ENCODE measurements at places on chromosomes 1 and 21.

DNA sequence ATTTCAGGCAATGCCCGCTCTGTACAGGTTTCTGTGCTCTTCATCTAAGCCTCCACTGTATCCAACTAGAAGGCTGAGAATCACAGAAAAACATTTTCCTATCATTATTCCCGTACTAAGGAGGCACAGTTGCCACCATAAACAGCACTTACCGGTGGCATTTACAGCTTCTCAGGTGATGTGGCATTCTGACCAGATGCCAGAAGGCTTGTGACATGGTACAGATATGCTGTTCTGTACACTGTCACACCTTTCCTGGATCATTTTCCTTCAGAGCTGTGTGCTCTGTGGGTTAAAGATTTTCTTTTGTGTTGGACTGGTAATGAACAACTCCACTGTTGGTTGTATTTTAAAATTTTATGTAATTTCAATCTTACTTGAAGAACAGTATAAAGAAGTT lies 4.0 kb upstream of the UAP1 start:
- H3K4me1 ChIP-seq = no peaks in the 10 kb centered on the region
- no peak for DNase-seq
- H3K4me3 ChIP-seq = no peak overlapping the region

DNA sequence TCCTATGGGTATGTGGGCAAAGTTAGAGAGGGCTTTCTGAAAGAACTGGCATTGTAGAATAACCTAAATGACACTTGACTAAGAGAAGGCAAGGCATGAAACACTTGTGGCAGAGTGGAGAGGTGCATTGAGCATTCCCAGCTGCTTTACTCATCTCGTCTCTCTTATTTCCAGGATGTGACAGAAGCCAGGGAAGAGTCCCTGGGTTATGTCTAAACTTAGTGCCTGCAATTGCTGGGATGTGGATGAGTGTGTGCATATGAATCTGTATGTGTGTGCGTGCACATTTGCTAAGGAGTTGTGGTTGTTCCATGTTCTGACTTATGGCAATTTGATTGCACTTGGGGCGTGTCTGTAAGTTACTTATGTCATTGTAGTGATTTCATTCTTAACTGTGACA lies 1326.5 kb upstream of the B3GALT2 start:
- no peak overlapping the region for H3K4me3 ChIP-seq
- H3K4me1 ChIP-seq = no peaks in the 10 kb centered on the region
- DNase-seq = no peak

GRCh38 chr1:34631126-34631525 lies 123.7 kb upstream of the GJB5 start:
- no peaks in the 10 kb centered on the region for H3K36me3 ChIP-seq
- no peak overlapping the region for H3K27ac ChIP-seq
- no peak for DNase-seq
- H3K27me3 ChIP-seq = no peaks in the 10 kb centered on the region
- no peaks in the 10 kb centered on the region for H3K4me1 ChIP-seq
- no peak overlapping the region for H3K4me3 ChIP-seq

- DNase-seq = no peak
- no peak overlapping the region for H3K27ac ChIP-seq
- H3K4me3 ChIP-seq = no peak overlapping the region
- H3K4me1 ChIP-seq = no peaks in the 10 kb centered on the region
Measured at GRCh38 chr1:88228114-88228513, 456.0 kb upstream of the PKN2 start.

Data from effector memory CD4-positive, alpha-beta T cell (primary cell).